ENCODE measurements at places on chromosomes 3 and 15. TPM values are rescaled to one million over a fixed set of nuclear protein-coding genes. Genes with fewer than 3 reads are reported as not detected.

DNA sequence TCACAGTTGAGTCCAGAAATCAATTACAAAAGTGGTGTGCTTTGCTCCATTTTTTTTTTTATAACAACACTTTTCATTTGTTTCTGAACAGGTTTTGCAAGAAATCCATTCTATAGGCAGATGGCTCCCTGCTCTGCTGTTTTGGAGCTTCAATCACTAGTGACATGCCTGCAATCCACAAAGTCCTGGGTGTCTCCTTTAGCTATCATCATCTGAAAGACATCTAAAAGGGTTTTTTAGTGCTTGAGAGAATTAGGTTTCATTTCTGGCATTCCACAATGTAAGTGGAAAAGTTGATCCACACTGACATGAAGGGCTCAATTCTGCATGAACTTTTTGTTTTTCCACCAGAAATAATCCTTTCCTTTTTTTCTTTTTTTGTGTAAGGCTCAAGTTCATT lies 24.0 kb upstream of the MEIS2 start:
- no peak for DNase-seq

GPR62 gene
- 0.46 TPM for total RNA-seq

DNA sequence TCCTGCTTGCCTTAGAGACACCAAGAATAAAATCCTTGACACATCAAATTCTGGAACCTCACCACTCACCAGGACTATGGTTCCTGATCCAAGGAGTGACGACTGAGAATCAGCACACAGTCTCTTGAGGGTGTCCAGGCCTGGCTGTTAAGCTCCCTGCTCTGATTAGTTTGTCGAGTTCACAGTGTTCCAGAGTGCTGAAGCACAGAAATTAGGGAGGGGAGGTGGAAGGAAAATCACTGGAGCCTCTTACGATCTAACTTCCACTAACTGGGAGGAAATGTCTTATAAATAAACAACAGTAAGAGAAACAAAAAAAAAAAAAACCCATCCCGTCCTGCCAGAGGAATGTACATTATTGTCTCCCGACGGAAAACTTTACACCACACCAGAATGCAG lies 330.2 kb downstream of the TIGIT start:
- DNase-seq, result peak; percentile 68

- DNase-seq, result peak; percentile 32
Observed at GRCh38 chr3:195104340-195104739, 166.6 kb downstream of the XXYLT1 start.
